ENCODE measurements at places on chromosomes 7 and 10.

- DNase-seq, result no peak
These were observed 34.7 kb downstream of the ARL4A start for GRCh38 chr7:12722136-12722535.

DNA sequence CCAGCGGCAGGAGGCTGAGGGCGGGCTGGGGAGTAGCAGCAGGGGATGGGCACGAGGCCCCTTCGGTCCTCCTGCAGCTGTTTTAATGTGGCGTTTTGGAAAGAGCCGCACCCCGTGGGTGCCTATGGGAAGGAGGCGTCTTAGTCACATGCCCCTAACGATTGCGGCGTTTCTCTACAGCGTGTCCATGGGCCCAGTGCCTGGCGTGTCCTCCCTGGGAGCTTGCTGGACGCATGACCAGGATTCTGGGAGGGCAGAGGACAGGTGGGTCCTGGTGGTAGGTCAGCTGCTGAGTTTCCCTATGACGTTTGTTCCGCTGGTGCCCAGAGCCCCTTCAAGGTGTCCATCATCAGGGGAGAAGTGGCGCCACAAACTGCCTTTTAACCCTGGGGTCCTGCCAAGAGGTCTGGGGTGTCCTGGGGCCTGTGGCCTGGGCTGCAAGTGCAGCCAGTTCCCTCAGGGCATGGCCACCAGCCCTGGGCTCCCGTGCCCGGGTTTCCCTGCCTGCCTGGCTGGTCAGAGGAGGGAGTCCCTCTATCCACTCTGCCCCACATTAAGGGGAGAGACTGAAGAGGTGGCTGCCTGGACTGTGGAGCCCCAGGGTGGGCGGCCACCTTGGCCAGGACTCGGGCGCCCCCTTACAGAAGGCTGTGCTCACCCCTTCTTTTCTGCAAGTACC, 48.7 kb downstream of the PWWP2B start:
- peak; percentile 50 for DNase-seq

GRCh38 chr10:51718804-51719291, 19.5 kb upstream of the CSTF2T start:
- DNase-seq, result no peak

GRCh38 chr7:33814936-33815335, 90.4 kb upstream of the BMPER start:
- DNase-seq, result no peak

DNA sequence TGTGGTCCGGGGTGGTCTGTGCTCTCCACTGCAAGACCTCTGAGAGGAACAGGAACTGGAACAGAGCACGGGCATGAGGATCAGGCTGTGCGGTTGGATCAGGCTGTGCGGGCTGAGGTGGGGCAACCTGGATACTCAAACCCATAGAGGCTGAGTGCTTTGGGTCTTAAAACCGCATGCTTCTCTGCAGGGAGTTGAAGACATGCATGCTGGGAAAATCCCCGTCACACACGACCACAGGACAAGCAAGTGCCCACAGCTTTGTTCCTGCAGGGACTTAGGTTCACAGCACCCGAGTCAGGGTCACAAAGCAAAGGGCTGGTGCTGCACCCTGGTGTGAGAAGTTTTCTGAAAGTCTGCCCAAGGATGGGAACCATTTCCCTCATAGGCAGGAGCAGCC, 221.2 kb downstream of the ZMYND11 start:
- no peak for DNase-seq

DNA sequence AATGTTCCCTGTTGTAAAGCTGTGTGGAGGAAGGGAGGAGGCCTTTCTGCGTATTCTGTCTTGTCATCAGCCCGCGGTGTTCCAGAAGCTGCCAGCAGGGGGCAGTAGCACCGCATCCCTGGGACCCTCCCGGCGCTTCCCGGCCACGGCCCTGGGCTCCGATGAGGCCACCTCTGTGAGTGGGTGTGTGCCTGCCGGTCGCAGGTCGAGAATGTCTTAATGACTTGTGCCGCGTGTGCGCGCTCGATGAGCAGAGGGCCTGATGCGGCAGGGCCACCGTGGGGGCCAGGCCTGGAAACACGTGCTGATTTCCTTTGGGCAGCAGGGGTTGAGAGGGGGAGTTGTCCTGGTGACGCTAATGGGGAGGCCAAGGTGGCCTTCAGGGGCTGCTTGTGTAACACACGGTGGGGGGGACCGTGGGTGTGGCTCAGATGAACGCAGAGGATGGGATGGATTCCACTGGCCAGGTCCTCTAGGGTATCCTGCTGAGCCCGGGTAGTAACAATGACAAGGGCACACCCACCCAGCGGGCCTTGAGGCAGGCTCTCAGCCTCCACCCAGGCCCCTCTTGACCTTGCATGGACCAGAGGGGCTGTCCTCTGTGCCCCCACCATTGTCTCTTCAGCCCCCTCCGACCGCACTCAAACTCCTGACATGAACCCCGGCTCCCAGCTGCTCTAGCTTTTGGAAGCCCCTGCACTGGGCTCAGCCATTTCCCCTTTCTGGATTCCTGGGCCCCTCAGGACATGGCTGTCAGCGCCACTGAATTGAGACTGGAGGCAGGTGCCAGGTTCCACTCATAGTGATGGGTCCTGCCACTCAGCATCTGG, 135.9 kb upstream of the PODXL start:
- DNase-seq, result peak; percentile 74

DNA sequence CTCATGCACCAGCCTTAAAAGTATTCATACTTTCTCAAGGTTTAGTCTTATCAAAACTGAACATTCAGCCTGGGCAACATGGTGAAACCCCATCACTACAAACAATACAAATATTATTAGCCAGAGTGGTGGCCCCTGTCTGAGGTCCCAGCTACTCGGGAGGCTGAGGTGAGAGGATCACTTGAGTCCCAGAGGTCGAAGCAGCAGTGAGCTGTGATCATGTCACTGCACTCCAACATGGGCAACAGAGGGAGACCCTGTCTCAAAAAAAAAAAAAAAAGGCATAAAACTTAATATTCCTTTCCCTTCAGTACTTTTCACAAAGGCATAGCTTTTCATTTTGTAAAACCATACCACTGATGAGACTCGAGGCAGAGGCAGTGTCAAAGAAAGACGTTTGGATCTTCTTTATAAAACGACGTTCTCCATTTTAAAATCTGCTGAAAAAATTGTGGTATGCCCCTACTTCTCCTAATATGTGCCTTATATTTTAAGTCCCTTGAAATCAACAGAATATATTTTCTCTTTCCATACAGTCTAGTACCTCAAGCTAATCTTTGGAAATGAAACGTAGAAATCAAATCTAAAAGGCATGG, 1.9 kb downstream of the NSUN6 start:
- no peak for DNase-seq

DNA sequence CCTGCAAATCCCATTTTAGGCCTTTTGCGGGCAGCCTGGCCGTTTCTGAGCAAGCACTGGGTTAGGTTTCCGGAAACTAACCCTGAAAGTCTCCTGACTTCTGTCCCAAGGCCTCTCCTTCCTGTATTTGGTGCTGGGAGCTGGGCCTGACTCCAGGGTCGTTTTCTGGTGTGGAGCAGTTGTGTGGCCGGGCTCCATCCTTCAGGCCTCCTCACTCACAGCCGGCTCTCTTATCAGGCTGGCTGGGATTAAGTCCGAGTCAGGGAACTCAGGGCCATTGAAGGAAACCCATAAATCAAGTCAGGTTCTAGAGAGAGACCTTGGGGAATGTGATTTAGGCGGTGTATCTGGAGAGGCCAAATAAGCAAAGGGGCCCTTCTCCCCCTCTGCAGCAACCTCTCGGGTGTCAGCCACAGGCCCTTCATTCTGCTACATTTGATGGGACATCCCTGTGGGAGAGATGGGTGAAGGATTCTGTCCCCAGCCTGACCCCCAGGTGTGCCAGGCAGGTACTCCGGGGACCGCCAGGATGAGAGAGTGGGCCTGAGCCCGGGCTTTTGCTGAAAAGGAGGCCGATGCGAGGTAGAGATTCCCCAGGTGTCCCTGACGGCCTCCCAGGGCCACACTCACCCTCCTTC, 3.3 kb downstream of the GATA3 start:
- DNase-seq, result no peak

GRCh38 chr10:72126184-72126871, 38.0 kb upstream of the SPOCK2 start:
- peak; percentile 6 for DNase-seq

DNA sequence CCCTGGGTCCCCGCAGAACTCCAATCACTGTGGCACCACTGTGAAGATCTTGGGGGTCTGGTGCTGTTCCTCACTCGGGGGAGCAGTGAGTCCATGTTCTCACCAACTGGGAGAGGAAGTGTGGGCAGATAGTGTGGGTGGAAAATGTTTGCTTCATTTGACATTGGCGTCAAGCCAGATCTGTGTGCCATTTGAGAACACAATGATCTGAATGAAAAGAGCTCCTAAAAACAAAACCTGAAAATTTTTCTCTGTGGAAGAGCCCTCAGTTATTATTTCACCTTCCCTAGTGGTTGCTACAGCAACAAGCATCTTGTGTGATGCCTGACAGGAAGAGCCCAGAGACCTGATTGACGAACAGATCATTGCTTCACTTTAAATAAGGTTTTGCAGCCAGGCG, 125.6 kb downstream of the VIPR2 start:
- no peak for DNase-seq

- DNase-seq, result no peak
These were observed 39.0 kb downstream of the C10orf120 start for GRCh38 chr10:122660696-122661095.

GRCh38 chr10:59448616-59449015, 86.3 kb upstream of the FAM13C start:
- no peak for DNase-seq
